CD8-positive, alpha-beta memory T cell (primary cell): ENCODE measurements at places on chromosomes 16 and 17.

DNA sequence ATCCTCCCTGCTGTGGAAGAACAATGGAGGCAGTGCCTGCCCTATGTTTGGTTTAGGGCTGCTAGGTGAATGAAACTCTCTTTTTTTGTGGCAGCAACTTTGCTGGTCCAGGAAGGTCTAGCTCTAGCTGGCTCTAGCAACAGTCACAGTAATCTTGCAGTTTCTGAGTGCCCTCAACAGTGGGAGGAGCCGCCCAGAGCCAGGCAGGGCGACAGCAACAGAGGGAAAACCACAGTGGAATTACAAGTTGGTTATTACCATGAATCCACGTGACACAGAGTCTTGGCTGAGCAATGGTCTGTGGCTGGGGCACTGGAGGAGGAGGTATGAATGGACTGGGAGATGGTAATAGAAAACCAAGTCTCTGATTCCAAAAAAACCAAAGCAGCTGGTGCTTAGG lies 10.3 kb downstream of the HSPB9 start:
- DNase-seq: no peak

DNA sequence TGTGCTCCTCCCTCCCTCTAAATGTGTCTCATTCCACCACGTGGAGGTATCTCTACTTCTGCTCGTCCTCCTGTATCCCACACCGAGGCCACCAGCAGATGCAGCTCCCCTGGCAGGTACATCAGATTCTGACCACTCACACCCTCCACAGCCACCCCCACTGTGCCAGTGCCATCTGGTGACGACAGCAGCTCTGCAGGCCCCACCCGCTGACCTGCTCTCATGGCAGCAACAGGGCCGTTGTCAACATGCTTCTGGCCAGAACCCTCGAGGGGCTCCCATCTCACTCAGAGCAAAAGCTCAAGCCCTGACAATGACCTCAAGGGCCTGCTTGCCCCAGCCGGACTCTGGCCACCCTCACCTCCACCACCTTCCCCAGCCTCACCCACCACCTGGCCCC lies 93.4 kb downstream of the AMFR start:
- no peak for DNase-seq

GRCh38 chr17:57925361-57925990 lies 29.7 kb downstream of the CUEDC1 start:
- no peak for DNase-seq

DNA sequence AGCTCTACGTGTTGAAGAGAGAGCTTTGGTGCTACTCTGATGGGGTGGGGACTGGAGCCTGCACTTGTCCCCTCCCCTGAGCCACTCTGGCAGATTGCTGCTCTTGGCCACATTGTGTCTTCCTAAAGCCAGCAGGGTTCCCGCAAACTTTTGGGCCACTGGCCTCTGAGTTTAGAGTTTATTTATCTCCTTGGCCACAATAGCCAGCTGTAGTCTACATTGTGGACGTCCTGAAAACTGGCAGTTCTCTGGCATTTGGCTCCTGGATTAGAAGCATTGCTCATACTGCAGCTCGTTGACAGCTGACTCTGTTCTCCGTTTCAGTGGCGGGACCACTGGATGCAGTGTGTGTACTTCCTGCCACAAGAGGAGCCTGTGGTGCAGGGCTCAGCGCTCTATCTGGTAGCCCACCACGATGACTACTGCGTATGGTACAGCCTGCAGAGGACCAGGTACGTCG lies 34.6 kb downstream of the PRMT7 start:
- DNase-seq: no peak

GRCh38 chr17:35284955-35285354 lies 42.1 kb downstream of the SLFN5 start:
- no peak for DNase-seq

GRCh38 chr16:10611825-10612342 lies 31.5 kb upstream of the EMP2 start:
- DNase-seq: no peak

DNA sequence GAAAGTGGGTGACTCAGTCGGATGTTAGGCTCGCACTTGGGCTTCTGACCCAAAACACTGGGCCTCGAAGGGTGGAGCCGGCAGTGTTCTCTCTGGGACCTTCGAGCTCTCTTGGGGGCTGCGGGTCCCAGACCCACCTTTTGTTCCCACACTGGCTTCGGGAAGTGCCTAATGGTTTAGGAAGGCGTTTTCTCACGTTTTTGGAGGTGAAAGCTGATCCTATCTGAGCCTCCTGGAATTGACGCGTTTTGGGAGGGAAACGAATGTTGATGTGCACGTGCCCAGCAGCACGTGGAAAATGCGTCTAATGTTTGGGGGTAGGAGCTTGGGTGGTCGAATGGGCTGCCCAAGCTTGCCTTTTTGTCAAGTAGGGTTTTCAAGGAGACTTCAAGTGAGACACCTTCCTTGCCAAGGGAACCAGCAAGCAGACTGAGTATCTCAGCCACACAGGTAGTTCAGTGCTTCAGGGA lies 666 bp downstream of the HGS start:
- DNase-seq: no peak

- DNase-seq: no peak
These were observed 7.6 kb downstream of the RUNDC3A start for GRCh38 chr17:44315760-44316731.

GRCh38 chr17:1232786-1233185 lies 37.5 kb upstream of the BHLHA9 start:
- DNase-seq: no peak

DNA sequence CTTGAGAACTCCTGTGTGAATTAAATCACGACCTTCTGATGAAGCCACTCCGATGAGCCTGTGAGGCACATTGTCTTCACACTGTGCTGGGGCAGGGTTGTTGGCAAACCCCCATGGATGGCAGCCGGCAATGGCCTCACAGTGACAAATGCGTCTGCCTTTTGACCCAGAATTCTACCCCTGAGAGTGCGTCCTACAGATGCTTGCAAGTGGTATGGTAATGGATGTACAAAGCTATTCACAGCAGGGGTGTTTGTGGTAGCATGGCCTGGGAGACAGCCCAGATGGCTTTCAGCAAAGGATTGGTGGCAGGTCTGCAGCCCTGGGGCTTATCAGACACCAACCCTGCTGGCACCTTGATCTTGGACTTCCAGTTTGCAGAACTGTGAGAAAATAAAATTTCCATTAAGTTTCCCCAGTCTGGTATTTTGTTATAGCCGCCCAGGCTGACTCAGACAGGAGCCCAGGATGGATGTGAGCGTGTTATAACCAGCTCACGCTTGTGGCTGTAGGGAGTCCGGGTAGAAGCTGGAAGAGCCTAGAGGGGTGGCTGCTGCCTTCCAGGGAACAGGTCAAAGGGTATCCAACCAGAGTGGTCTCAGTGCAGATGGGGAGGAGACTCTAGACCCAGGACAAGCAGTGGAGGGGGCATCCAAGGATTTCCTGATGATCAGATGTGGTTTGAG lies 10.1 kb downstream of the AFMID start:
- DNase-seq: no peak

DNA sequence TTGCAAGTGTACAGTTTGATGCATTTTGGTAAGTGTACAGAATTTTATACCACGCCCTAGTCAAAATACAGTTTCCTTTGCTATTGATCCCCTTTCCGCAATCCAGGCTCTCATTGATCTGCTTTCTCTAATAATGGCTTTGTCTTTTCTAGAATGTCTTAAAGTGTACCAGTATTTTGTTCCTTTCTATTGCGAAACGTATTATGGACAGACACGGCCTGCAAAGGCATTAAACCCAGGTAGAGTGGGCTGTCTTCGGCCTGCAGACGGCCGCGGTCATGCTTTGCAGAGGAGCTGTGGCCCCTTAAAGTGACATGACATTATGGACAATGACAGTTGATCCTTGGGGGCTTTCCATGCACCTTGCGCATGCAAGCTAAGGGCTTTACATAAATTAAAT lies 15.9 kb upstream of the HSBP1 start:
- no peak for DNase-seq

GRCh38 chr16:24344784-24345183 lies 88.6 kb downstream of the CACNG3 start:
- no peak for DNase-seq

DNA sequence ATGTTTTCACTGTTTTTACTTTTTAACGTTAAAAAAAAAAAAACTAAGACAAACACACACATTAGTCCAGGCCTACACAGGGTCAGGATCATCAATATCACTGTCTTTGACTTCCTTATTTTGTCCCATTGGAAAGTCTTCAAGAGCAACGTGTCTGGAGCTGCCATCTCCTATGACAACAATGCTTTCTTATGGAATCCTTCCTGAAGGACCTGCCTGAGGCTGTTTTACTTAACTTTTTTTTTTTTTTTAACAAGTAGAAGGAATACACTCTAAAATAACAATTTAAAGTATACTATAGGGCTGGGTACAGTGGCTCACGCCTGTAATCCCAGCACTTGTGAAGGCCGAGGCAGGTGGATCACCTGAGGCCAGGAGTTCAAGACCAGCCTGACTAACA lies 71.8 kb upstream of the BCAR1 start:
- no peak for DNase-seq

GRCh38 chr17:78019367-78019975 lies 61.0 kb downstream of the TNRC6C start:
- DNase-seq: no peak

- no peak for DNase-seq
These were observed 15.2 kb upstream of the C17orf78 start for GRCh38 chr17:37360632-37361031.

DNA sequence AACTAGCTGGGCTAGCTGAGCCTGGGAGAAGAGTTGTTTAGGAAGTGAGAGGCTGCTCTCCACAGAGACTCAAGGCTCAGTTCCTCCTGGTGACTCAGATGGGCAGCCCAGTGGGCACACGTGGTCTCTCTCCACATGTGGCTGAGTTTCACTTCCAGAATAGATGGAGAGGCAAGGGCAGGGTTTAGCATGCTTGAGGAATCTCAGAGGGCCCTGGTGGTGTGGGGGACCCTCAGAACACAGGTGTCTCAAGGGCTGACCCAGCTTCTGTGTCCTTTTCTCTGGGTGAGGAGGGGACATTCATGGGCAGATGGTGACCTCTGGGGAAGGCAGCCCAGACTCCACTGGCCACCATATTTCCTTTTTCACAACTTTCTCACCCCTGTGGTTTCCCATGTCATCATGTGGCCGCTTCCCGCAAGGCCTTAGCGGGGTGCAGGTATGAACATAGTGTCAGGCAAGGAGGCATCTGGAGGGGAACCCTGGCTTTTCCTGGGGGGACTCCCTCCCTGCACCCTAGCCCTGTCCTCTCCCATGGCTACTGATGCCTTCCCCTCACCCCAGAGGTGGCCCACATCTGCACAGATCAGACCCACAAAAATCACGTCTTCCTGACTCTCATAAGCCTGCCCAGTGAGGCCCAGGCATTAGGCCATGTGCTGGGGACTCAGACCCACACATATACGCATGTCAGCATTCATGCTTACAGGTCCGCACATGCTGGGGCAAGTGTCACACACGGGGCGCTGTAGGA lies 3.3 kb downstream of the GRN start:
- DNase-seq: no peak

DNA sequence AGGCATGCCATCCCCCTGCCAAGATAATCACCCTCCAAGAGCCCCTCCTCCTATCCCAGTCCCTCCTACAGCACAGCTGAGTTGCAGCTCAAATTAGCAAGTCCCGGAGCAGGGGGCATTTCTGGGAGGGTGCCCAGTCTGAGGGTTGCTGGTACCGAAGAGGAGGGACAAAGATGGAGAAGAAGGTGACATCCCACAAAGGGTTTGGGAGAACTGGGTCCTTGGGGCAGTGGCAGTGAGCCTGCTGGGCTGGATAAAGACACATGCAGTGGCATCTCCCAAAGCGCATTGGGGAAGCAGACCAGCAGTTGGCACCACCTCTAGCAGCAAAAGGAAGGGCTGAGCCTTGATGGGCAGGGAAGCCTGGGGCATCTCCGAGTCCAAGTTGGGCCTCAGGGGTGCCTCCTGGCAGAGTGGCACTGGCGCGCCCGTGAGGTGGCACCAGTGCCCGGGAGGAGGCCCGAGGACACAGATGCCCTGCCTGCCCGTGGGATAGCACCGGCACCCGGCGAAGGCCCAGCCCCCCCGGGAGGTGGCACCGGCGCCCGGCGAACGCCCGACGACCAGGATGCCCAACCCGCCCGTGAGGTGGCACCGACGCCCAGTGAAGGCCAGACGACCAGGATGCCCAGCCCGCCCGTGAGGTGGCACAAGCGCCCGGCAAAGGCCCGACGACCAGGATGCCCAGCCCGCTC lies 622 bp downstream of the TOM1L2 start:
- peak; percentile 69 for DNase-seq
